ENCODE measurements at places on chromosomes 12 and 14.

GRCh38 chr12:111451649-111452129, 46.0 kb downstream of the SH2B3 start:
- DNase-seq = no peak

DNA sequence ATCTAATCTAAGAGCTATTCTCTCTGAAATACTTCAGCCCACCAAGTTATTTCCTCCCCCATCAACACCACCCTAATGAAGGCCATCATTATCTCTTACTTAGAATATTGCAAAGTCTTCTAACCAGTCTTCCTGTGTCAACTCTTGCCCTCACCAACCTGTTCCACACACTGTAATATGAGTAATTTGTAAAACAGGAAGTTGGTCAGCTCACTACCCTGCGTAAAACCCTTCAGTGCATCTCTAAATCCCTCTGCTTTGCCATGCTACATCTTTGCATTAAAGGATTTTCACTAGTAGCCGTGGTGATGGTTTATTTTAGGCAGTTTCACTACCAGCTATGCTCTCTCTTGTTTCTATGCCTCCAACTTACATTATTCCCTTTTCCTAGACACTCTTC, 70.0 kb downstream of the KIF21A start:
- peak; percentile 1 for DNase-seq

GRCh38 chr14:39293629-39294028, 59.9 kb downstream of the MIA2 start:
- DNase-seq = no peak

GRCh38 chr12:116266168-116266601, 11.3 kb downstream of the MED13L start:
- no peak for DNase-seq

DNA sequence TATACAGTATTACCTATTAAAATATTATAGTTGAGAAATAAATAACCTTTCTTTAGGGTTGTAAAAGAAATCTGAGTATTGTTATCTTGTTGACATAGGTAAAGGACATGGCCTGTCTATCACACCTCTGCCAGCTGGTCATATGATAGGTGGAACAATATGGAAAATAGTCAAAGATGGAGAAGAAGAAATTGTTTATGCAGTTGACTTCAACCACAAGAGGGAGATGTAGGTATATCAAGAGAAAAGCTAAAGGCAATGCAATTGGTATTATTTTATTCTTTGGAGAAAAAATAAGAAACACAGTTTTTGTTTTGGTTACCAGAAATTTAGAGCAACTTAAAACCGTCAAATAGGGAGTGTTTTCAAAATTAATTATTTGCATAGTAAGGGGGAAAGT, 13.5 kb downstream of the CPSF2 start:
- no peak for DNase-seq

DNA sequence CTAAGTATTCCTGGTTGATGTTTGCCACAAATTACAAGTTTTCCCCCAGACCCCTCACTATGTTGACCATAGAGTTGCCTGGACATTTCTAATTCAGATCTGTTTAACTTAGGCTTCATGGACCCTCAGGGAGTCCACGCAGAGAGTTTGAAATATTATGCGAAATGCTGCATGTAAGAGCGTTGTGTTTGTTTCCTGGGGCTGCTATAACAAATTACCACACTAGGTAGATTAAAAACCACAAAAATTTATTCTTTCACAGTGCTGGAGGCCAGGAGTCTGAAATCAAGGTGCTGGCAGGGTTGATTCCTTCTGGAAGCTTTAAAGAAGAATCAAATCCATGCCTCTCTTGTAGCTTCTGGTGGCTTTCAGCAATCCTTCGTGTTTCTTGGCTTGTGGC, 177.9 kb upstream of the KITLG start:
- DNase-seq = no peak

GRCh38 chr12:127728285-127728684, 538.7 kb upstream of the TMEM132C start:
- no peak for DNase-seq

DNA sequence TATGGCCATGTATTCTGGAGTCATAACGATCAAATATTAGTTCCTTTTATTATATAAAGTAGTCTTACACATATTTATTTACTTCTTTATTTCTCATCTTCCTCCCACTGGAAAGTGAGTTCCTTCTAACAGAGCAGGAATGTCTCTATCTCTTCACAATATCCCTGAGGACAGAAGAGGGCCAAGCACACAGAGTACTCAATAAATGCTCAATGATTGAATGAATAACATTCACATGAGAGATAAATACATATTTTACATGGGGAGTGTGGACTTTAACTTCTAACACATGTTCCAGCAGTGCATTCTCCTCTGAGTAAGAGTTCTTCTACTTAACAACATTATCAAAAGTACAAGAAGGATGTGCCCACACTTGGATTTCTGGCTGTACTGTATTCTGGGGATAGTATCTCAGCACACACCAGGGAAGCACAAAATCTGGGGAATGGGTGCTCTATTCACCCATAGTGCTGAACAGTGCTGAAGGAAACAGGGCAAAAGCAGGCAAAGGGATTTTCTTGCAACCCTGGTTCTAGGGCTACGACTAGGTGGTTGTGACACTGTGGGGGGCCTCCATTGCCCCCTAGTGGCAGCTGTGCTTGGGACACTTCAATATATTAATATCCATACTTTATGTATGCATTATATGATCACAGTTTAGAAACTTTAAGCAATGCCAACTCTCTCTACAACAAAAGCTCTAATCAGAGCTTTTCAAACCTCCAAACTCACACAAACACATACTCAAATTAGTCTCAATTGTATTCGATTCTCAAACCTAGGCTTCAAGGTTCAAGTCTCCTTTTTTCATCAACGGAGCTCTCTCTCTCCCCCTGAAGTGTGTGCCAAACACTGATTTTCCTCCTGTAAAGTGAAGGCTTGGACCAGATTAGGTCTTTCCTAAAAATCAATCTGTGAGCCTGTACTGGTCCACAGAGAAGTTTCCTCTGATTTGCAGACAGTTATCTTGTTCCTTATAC, 115.5 kb downstream of the SLC2A13 start:
- DNase-seq = peak; percentile 48

GRCh38 chr14:103125098-103126070, 2.1 kb downstream of the TNFAIP2 start:
- no peak for DNase-seq

DNA sequence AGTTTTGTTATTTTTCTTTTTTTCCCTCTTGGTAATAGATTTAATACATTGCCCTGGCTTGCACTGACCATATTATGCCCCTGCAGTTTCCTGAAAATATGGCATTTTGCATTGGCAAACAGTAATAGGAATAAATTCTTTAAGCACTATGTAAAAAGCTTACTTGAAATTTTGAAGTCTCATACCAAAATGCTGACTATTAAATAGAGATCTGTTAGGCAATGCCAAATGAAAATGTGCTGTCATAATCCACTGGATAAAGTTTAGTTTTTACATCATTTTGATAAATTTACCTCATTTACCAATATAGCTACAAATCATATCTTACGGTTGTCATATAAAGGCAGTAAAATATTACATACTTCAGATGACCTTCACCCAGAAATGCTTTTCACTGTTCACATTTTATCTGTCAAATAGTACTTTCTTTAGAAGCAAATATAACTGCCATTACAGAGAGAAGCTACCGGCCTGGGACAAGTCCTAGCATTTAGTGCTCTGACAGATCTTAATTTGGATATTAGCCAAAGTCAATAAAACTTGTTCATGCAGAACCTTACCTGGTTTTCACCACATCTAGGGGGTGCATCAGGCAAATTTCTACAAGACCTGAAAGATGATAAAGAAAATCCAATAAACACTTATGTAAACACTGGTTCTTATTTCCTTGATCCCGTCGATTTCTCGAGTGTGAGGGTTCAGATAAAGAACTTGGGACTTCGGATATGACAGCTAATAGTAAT, 212.9 kb downstream of the PAX9 start:
- no peak for DNase-seq

GRCh38 chr12:6183689-6184428, 16.3 kb upstream of the CD9 start:
- DNase-seq = no peak

Data from stimulated activated CD4-positive, alpha-beta T cell treated with anti-CD3 and anti-CD28 coated beads, Interleukin-2, amount 100 ng/mL, for 48 hours (primary cell).